Muscle of arm (tissue), 14 donors: ENCODE measurements at places on chromosomes 3 and 15. TPM values are rescaled to one million over a fixed set of nuclear protein-coding genes. Genes with fewer than 3 reads are reported as not detected.

DNA sequence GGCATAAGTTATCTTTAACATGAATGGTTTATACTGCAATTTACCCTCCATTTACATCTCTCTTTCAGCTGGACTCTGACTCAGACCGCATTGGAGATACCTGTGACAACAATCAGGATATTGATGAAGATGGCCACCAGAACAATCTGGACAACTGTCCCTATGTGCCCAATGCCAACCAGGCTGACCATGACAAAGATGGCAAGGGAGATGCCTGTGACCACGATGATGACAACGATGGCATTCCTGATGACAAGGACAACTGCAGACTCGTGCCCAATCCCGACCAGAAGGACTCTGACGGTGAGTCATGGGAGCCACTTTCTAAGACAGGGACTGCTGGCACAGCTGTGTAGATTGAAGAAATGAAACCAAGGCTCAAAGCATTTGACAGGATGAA is 11.6 kb downstream of the THBS1 start:
- no peak for DNase-seq

- no peak for DNase-seq
These were observed 77.0 kb upstream of the LARS2 start for GRCh38 chr3:45311327-45311726.

DNA sequence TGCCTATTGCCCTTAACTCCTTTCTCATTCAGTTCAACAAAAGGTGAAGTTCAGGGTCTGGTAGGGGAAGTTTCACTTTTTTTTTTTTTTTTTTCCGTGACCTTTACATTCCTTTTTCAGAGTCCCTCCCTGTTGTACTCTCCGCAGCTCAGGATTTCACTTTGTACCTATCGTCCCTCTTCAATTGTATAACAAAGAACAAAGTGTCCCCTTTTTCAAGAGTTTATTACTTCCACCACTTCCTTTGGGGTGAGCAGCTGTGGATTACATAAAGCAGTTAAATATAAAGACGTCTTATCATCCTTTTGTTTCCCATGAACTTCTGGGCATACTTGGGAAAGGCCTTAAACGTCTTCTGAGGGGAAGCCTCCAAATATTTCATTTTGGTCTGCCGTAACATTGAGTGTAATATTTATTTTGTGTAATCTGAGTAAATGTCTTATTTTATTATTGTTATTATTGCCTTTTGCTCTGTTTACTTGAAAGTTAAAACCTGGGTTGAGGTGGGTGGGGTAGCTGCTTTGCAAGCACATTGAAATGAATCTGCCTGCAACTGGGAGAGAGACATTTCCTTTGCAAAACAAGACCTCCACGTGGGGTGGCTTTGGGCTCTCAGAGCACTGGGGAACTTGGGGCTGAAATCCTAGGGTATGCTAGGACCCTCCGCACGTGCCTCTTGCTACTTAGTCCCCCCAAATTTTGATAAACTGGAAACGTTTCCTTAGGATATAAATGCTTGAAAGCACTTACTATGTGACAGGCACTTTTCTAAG is 169.4 kb downstream of the MCTP2 start:
- DNase-seq, result no peak

GRCh38 chr15:39730552-39730951 is 52.1 kb downstream of the FSIP1 start:
- no peak for DNase-seq

- no peak for DNase-seq
These were observed 244.5 kb downstream of the OCA2 start for GRCh38 chr15:27854601-27855000.

- DNase-seq, result no peak
These were observed 75.7 kb downstream of the ATP10A start for GRCh38 chr15:25787381-25787780.

DNA sequence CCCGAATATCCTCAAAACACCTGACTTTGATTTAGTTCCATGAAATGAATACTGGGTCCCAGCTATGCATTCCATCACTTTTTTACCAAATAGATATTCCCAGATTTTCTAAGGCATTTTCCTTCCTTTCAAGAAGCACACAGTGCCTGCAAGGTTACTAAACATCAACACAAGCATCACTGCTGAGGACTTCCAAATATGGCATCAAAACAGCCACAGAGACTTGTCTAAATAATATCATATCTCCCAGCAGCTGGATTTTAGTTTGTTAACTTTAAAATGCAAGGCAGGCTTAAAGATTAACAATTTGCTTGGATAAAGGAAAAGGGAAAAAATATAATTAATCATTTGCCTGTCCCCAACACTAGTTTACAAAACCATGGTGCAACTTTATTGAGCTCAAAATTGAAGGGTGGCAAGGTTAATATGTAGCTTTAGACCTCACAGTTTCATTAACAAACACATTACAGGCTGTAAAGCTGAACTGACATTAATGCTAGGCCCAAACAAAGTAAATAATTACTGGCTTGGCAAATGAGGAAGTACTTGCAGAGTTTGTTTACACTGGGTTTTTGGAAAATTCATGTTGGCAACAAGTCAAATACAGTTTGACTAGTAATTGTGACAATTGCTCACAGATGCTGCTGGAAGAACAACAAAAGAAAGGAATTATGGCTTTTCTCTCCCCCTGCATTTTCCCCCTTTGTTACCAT is 401.7 kb upstream of the CDIN1 start:
- DNase-seq, result peak; percentile 67

DNA sequence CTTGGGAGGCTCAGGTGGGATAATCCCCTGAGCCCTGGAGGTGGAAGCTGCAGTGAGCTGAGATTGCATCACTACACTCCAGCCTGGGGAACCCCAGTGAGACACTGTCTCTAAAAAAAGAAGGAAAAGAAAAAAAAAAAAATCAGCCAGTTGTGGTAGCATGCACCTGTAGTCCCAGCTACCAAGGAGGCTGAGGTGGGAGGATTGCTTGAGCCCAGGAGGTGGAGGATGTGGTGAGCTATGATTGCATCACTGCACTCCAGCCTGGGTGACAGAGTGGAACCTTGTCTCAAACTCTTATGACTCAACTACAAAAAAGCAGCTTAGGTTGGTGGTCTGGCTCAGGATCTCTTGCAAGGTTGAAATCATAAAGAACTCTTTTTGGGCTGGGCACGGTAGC is 19.3 kb upstream of the GPX1 start:
- no peak for DNase-seq

DNA sequence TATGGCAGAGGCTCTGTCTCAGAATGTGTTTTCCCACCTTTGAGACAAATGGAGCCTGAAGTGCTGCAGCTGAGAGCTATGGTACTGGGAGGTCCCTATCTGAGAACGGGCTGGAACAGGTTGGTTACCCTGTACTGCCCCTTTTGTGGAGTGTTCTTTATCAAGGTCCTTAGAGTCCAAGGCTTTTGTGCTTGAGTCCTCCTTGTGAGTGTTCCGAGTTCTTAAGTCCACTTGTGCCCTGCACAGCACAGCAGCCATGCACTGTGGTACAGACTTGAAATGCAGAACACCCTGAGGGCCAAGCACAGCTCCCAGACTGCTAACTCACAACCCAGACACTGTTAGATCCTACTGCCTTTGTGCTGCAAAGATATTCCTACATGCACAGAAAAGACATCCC is 67.8 kb downstream of the ARHGAP31 start:
- no peak for DNase-seq

GRCh38 chr3:190595807-190596206 is 81.9 kb downstream of the IL1RAP start:
- no peak for DNase-seq

- no peak for DNase-seq
These were observed 33.6 kb upstream of the TMCC1 start for GRCh38 chr3:129927072-129927471.

- no peak for DNase-seq
These were observed 87.5 kb upstream of the FAM3D start for GRCh38 chr3:58754074-58754473.

- no peak for DNase-seq
These were observed 632.7 kb downstream of the CADM2 start for GRCh38 chr3:85591451-85591850.

GRCh38 chr3:5165698-5166097 is 21.8 kb upstream of the EDEM1 start:
- DNase-seq, result no peak

- no peak for DNase-seq
These were observed 42.5 kb upstream of the KPNA4 start for GRCh38 chr3:160607826-160608225.

- peak; percentile 69 for DNase-seq
These were observed 62.9 kb downstream of the ATG7 start for GRCh38 chr3:11335056-11335608.

- no peak for DNase-seq
These were observed 14.5 kb upstream of the KBTBD12 start for GRCh38 chr3:127900536-127900935.

DNA sequence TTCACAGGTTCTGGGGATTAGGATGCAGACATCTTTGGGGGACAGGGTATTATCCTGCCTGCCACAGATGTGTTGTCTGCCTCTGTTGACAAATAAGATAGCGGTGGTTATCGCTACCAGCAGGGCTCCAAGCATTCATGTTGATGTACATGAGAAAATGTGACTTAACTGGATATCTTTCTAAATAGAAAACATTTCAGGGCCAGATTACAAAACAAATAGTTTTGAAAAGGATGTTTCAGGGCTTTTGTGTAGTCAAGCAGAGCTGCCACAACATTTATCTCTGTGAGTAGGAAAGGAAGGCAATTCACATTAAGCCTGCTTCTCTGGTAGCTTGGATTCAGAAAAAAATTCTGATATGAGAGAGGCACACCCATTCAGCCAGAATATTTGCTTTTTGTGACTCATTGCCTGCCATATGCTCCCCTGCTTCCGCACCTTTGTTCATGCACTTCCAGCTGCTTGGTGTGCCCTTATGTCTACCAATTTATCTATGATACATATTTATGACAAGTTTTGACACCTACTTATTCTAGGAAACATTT is 22.8 kb downstream of the PLS1 start:
- no peak for DNase-seq

DNA sequence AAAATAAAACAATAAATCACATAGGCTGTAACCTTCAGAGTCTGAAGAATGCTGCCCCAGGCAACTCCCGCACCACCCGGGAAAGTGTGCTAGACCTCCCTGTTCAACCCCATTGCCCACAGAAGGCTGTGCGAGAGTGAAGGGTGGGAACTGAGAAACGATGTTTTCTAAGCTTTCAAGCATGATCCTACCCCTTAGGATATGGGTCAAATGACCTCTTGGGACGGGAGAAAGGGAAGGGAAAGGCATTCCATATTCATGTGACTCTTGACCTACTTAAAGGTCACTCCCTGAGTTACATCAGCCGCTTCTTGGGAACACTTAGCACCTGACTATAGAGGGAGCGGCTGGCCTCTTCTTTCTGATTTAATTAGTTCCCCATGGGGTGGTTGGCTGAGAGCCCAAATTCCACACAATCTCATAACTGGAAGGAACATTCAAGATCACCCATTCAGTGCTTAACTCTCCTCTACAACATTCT is 114.7 kb upstream of the SLC24A5 start:
- DNase-seq, result no peak

DNA sequence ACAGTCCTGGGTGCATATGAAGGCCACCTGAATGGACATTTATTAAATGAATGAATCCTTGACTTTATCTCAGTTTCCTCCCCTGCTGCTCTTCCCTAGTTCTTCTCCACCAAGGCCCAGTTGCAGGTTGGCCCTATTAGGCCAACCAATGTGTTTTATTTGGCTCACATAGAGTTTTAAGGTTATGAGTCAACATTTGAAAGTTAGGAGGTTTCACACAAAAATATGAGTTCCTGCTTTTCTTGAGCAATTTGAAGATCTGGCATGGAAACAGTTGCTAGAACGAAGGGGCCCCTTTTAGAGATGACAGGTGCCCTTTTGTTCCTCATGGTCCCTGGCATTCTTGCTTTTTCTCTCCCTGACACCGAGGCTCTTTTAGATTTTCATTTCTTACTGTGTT is 83.0 kb upstream of the PDZRN3 start:
- no peak for DNase-seq

GRCh38 chr3:136353461-136353860 is 103.3 kb downstream of the PCCB start:
- DNase-seq, result no peak

- DNase-seq, result no peak
These were observed 2.6 kb downstream of the TMCC1 start for GRCh38 chr3:129890891-129891290.

GRCh38 chr3:50405249-50405648 is 45.9 kb upstream of the TMEM115 start:
- no peak for DNase-seq

DNA sequence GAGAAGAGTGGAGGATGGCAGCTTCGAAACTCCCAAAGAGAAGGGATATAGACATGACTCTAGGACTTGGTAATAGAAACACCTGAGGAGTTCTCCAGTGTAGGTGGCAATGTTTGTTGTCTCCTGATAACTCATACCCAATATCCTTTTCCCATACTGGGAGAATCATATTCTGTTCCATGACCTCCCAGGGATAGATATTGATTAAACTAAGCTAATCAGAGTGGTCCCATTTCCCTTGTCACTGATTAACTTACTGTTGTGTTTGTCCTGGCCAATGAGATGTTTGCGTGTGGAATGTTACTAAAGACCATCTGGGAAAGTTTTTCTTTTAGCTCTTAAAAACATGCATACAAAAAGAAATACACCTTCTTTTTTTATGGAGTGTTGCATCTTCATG is 85.6 kb downstream of the RPL22L1 start:
- no peak for DNase-seq

DNA sequence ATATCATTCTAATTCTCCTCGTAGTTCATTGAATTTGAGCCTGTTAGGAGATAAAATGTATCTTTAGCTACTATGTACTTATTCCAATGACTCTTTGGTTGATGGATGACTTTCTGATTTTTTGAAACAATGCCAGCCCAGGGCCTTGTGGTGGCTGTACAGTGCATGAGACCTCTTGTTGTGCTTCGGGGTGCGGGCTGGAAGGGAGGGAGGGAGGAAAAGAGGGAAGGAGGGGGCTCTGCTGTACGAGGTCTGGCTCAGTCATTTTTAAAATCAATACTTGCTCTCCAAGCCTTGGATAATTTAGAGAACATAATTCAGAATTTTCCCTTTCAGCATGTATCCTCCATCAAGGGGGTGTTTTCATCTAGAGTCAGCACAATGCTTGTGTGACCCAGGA is 399.7 kb upstream of the ONECUT1 start:
- no peak for DNase-seq

DNA sequence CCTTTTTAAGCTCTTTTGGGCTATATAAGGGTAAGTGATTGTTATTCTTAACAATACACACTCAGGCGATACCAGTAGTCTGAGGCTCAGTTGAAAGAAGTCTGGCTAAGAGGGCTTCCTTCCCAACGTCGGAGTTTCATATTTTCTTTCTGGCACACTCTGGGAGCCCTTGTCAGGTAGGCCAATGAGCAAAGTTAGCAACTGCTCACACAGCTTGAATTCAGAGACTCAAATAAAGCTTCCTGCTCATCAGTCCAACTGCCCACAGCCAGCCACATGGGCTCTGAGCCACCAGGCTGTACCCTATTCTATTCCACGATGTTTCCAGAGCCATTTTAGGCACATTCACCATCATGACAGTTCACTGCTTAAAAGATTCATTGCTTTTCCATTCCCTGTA is 155.1 kb upstream of the TBL1XR1 start:
- DNase-seq, result no peak

VEPH1 gene
- 1.3 TPM for polyA plus RNA-seq

C3orf52 gene
- 4.2 TPM for polyA plus RNA-seq

PRKAR2A gene
- 43.0 TPM for polyA plus RNA-seq

GRAMD1C gene
- 1.5 TPM for polyA plus RNA-seq

AMIGO3 gene
- 4.7 TPM for polyA plus RNA-seq

PRR20G gene
- polyA plus RNA-seq, result not detected

A4GNT gene
- polyA plus RNA-seq, result not detected

EPHA3 gene
- 14.4 TPM for polyA plus RNA-seq

ISLR gene
- polyA plus RNA-seq, result 174 TPM

TEX9 gene
- polyA plus RNA-seq, result 11.8 TPM
